ENCODE measurements at places on chromosomes 6 and 20.

GRCh38 chr6:116586738-116587137 lies 15.4 kb downstream of the RWDD1 start:
- DNase-seq = no peak

DNA sequence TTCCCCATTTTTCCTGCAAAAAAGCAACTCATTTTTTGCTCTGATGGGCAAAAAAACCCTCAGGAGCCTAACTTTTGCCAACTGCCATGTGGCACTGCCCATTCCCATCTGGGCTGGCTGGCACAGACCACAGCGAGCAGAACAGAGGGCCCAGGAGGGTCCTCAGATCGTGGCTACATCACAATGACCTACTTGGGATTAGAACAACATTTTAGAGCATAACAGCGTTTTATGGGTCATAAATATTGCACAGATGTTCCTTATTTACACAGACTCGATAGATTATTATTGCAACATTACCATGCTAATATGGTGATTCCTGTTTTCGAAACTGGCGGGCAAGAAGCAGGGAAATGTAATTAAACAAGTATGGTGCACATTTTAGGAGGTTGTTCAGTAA lies 28.0 kb downstream of the PTPRT start:
- no peak for DNase-seq

DNA sequence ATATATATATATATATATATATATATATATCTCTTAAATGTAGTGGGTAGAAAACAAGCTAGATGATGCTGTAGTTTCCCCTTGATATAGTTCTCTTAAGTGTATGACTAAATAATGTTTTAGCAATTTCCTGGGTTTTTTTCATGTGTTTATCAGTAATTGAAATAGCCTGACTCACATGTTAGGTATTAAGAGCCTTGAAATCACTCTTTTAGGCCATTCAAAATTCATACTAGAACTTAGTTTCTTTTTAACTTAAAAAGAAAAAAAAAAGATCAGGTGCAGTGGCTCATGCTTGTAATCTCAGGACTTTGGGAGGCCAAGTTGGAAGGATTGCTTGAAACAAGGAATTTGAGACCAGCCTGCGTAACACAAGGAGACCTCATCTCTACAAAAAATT lies 44.1 kb downstream of the NKX2-4 start:
- DNase-seq = peak; percentile 88

- no peak for DNase-seq
These were observed 155.2 kb downstream of the TTLL2 start for GRCh38 chr6:167479901-167480648.

- no peak for DNase-seq
These were observed at the start of gene HTR1B for GRCh38 chr6:77463308-77463860. HTR1B (minus strand) TSS chr6:77463491; CDS start chr6:77463403, 88 bp downstream.

DNA sequence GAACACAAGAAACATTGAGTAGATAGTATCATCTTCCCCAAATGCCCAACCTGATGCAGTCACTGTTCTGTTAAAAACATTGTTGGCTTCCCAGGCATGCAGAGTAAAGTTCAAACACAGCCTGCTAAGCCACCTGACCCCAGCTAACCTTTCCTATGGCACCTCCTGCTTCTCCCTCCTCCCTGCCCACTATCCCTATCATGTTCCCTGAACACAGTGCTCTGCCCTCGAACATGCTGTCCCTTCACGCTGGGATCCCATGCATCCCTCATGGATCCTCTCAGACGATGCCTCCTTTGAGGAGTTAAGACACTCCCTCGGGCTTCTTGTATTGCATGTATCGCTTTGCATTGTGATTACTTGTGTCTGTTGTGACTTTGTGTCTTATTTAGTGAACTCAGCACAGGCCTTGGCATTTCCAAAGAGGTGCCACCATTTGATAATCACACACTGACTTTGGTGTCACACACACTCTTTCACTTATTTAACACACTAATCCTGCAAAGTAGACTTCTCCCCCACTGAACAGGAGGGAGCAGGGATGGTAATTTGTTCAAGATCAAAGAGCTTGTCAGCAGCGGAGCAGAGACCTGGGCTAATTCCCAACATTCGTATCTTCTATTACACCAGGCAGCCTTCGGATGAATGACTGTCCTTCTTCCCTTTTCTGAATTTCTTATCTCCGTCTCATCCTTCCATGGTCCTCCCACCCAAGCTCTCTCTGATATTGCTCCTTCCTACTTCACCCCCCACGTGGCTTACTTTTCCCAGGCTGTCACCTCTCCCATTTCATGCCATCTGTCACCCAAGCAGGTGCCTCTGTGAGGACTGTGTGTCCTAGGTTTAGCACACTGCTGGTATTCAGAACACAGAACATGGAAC lies 28.3 kb upstream of the SMIM29 start:
- no peak for DNase-seq

DNA sequence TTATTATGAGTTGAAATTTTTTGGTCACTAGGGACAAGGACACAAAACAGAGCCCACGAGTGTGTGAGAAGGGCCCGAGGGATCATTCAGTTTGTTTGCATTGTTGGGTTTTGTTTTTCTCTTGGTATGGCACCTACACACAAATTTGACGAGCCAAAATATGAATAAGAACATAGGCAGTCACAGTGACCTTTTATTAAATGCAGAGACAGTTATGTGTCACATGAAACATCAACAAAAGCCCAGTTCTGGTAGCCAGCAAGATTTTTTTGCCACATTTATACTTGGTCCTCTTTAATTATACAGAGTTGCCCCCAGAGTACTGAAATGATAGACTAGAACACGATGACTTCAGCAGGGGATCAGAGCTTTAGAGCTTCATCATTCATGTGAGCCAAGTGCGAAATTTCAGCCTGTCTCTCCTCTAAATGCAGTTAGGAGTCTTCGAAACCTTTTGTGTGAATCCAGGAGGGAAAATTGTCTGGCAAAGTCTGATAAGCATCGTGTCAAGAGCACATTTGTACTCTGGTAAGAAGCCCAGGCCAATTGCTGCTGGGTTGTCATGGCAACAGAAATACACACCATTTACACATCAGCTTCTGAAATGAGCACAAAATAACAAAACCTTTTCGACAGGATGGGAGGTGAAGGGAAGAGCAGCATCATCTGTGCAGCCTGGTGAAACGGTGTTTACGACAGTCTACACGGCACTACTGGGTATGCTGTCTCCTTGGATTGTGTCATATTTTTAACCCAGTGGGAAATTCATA lies 79.2 kb upstream of the RIPOR2 start:
- DNase-seq = peak; percentile 55

- DNase-seq = no peak
These were observed at the start of gene COMMD7 for GRCh38 chr20:32743237-32744112. COMMD7 (minus strand) TSS chr20:32743467; CDS start chr20:32743391, 76 bp downstream.
